Amygdala (tissue), 56 donors: ENCODE measurements at places on chromosomes 1 and 21.

- DNase-seq: no peak
These were observed 9.0 kb downstream of the CFH start for GRCh38 chr1:196660852-196661251.

DNA sequence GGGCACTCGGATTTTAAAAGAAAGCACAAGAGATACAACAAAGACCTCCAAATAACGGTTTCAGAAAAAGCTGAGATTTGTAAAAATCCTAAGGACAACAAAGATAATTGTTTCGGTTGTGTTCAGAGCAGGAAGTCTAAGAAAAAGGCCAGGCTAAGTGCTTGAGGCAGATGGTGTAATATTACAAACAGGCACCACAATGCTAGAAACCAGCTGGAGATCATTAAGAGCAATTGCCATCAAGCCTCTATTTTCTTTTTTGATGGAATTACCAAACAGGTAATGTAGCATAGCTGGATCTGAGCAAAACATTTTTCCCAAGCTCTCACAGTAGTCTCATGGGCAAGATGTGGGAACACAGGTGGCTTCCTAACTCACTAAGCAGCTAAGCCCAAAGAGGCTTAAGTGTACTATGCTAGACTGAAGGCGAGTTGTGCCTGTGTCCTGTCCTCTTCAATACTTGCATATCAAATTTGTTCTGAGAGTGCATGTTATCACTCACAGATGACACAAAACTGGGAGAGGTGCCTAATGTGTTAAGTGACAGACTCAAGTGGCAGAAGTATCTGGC is 161.6 kb downstream of the GLUL start:
- no peak for DNase-seq

DNA sequence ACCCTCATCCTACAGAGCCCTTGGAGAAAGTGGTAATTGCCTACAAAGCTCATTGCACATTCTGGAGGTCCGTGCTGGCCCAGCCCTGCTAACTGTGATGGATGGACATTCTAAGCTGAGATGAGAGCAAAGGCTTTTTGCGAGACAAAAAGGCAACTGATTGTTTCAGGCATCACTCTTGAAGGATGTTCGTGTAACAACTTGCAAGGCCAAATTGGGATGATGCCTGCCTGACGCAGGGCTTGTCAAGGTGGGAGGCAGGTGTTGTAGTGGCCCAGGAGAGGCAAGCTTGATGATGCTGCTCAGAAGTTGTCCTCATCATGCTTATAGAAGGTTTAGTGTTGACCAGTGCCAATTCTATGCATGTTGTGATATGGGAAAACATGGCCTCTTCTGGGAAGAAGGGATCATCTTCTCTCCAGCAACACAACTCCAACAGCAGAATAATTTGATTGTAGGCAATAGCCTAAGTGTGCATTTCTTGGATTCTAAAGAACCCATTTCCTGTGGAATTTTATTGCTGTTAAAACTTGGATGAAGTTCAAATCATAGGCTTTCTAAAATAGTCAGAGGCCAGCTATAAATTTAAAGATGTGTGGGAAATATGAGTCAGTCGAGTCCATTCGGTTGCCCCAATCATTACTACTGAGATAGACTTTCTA is 102.5 kb upstream of the COA6 start:
- DNase-seq: no peak

DNA sequence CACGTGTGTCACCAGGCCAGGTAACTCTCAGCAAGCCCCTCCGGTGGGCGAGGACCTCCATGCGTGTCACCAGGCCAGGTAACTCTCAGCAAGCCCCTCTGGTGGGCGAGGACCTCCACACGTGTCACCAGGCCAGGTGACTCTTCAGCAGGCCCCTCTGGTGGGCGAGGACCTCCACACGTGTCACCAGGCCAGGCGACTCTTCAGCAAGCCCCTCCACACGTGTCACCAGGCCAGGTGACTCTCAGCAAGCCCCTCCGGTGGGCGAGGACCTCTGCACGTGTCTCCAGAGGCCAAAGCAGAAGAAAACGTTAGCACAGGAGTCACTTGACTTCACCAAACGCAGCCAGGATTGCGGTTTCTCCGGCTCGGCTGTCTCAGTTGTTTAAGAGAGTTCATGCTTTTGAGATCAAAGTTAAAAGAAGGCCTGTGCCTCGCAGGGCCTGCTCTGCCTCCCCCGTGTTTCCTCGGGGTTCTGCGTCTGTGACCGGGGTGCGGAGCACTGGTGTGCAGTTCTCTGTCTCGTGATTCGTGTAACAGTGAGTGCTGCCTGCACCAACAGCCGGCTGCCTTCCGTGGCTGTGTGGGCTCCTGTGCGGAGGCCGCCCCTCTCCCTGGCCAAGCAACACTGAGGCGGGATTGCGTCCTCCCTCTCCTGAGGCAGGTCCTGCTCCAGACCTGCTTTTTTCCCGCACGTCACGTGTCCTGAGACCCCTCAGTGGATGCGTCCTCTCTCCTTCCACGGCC is 56.6 kb downstream of the PRKCZ start:
- DNase-seq: no peak

DNA sequence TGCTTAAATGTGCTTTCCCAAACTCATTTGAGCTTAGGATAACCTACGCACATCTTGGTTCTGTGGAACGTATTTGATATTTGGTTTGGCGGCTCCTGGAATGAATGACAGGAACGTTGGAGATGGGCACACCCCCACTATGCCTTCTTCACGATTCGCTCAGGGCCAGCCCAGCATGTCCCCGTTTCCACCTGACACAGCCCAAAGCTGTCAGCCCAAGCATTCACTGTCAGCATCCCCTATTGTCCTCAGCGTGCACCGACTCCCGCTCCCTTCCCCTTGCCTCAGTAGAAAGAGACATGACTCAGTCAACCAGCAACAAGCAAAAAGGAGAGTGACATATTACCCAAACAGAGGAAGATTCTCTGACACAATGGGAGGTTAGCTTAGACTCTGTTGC is 181.4 kb downstream of the KCNJ6 start:
- no peak for DNase-seq

GRCh38 chr1:77624102-77624501 is 58.4 kb downstream of the ZZZ3 start:
- no peak for DNase-seq

DNA sequence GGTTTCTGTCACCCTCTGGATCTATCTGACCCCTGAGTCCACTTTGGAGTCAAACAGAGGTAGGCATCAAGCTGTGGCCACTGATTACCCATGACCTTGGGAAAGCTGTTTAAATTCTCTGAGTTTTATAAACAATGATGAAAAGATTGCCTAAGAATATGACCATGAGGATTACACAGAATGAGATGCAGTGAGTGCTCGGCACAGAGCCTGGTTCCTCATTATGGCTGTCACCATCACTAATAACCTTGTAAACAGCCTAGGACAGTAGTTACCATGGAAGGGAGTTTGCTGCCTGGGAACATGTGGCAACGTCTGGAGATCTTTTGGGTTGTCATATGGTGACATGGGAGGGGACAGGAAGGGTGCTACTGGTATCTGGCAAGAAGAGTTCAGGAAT is 248.3 kb upstream of the KAZN start:
- no peak for DNase-seq

DNA sequence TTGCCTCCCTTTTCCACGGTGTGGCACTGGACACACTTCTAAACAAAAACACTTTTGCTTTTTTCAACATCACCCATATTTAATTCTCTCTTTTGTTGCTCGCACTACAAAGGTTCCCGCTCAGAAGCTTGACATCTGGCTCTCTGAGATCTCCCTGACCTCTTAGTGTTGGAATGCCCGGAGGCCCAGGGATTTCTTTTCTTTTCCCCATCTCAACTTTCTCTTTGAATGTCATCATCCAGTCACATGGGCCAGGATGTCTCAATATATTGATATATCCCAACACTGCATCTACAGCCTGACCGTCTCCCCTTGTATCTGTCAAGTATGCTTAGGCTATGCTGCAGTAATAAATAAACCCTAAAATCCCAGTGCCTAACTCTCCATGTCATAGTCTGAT is 54.3 kb upstream of the DESI2 start:
- DNase-seq: no peak

DNA sequence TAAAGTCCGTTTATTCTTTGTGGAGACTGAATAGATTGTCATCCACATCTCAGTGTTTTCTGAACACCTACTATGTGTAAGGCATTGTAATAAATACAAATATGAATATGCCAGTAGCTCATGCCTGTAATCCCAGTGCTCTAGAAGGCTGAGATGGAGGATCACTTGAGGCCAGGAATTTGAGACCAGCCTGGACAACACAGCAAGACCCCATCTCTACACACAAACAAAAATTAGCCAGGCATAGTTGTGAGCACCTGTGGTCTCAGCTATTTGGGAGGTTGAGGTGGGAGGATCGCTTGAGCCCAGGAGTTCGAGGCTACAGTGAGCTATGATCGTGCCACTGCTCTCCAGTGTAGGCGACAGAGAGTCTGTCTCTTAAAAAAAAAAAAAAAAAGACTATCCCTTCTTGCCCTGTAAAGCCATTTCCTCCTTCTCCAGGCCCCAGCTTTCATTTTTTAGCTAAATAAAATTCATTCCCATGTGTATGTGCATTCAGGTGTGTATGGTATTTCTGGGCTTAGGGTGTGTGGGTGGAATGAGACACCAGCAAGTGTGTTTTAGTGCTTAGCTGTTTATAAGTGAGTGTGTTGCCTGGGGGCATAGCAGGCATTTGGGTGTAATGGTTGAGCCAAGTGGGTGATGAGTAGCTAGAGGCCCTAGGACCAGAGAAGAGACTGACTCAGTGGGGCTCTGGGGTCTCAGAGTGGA is 7.8 kb downstream of the CELSR2 start:
- DNase-seq: no peak

- no peak for DNase-seq
These were observed 321.1 kb downstream of the SEC16B start for GRCh38 chr1:177648731-177649265.

GRCh38 chr1:23533246-23534023 is 2.4 kb upstream of the E2F2 start:
- no peak for DNase-seq

GRCh38 chr1:245260883-245261282 is 106.1 kb downstream of the KIF26B start:
- no peak for DNase-seq

GRCh38 chr1:53144201-53144600 is 1.8 kb upstream of the SLC1A7 start:
- no peak for DNase-seq

GRCh38 chr1:212237651-212238050 is 47.6 kb upstream of the PPP2R5A start:
- no peak for DNase-seq

DNA sequence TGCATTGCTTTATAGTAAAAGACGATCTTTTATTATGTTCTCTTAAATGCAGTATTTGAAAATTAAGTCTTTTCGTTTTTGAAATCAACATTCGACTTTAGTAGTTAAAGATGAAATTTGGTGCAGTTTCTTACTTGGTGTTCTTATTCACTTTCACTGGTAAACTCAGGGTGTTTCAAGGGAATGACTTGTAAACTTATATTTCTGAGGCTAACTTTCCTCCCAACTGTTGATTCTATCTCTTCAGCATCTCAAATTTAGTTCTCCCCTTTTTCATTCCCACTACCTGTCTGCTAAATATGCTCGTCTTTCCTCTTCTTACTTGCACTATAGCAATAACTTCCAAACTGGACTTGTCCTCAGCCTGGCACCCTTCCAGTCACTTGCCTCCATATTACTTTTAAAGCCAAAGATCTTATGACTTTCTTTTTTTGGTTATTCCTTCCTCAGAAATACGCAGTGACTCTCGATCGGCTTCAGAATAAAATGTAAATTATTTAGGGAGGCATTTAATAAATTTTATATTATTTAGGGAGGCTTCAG is 988 bp downstream of the SLC35A3 start:
- no peak for DNase-seq

- no peak for DNase-seq
These were observed 81.5 kb upstream of the UBE2U start for GRCh38 chr1:64121766-64122385.

GRCh38 chr1:14826172-14826636 is 227.7 kb downstream of the KAZN start:
- DNase-seq: no peak

- DNase-seq: no peak
These were observed 104.1 kb downstream of the SYF2 start for GRCh38 chr1:25128121-25128621.

GRCh38 chr1:190738317-190738716 is 260.7 kb upstream of the BRINP3 start:
- no peak for DNase-seq

DNA sequence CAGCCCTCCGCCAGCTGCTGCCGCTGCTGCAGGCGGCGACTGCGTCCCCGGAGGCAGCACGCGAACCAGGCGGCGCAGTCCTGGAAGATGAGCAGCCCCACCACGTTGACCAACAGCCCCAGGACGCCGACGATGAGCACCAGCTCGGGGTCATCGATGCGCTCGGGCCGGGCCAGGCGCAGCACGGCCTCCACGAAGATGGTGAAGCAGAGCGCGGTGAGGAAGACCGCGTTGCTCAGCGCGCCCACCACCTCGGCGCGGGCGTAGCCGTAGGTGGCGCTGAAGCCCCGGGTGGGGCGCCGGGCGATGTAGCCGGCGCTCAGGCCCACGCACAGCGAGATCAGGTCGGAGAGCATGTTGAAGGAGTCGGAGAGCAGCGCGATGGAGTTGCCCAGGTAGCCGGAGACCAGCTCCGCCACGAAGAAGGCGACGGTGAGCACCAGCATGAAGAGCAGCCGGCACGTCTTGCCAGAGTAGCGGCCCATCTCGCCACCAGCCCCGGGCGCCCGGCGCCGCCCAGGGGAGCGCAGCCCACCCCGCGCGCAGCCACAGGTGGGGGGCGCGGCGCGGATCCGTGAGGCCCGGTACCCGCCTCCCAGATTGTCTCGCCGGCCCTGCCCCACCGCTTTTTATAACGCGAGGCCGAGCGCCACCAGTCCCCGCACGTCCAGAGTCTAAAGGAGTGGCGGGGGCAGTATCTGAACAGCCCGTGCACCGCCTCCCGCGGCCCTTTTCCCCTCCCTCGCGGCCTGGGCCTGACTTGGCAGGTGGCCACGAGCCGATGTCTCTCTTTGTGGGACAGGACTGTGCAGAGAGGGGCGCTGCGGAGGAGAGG is at the start of gene SLC30A10:
Gene SLC30A10 (minus strand): TSS at position 602 of the 835 bp plus-strand sequence. CDS start 117 bp downstream, at position 485.
- DNase-seq: peak; percentile 38

- no peak for DNase-seq
These were observed 537.3 kb upstream of the PLXNA2 start for GRCh38 chr1:208781391-208782045.

DNA sequence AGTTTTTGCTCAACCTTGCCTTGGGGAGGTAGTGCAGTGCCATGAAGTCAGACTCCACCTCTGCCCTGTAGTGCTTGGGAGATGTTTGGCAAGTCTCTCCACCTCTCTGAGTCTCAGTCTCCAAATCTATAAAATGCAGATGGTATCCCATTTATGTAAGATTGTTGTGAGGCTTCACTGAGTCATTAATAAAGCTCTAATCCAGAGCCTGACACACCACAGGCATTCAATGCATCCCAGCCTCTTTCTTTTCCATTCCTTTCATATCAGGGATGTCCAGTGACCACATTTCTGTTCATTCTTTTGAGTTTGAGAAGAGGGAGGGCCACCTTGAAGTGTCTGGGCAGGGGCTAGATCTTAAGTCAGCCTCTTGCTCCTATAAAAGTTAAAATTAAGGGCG is 37.6 kb upstream of the LMO4 start:
- DNase-seq: no peak

DNA sequence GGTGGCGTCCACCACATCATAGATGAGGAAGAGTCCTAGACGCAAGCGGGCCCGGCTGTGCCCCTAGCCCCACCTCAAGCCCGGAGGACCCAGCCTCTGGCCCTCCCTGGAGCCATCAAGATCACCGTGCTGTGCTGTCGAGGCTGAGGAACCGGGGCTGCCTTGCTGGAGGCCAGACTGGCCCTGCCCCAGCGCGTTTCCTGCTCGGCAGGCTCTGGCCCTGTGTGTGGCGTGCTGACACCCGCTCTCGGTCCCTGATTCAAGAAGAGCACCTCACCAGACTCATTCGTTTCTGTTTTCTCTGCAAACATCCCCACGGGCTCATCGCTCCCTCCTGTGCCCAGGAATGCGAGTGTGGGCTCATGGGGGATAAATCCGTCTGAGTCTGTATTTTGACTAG is 51.1 kb downstream of the GLIS1 start:
- DNase-seq: no peak
